Epithelial cell of prostate (primary cell): ENCODE measurements at places on chromosomes 3 and 15.

DNA sequence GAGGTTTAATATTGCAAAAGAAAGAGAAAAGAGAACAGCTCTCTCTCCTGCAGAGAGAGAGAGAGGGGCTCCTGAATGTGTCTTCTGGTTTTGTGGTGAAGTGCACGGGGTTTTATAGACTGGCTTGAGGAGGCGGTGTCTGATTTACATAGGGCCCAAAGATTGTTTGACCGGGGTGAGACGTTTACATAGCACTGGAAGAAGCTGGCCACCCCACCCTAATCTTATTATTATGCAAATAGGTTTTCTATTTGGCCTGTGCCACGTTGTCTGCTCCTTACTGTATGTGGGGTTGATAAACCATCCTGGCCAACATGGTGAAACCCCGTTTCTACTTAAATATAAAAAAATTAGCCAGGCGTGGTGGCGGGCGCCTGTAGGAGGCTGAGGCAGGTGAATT is 268.6 kb downstream of the SV2B start:
- no peak for DNase-seq

DNA sequence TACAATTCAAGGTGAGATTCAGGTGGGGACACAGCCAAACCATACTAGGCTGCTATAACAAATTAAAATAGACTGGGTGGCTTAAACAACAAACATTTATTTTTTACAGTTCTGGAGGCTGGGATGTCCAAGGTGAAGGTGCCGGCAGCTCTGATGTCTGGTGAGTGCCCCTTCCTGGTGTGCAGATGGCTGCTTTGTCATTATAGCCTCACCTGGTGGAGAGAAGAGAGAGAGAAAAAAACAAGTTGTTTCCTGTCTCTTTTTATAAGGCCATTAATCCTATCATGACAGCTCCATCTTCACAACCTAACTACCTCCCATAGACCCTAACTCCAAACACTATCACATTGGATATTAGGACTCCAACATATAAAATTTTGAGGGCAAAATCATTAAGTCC is 279.7 kb downstream of the ZIC1 start:
- no peak for DNase-seq

- no peak for DNase-seq
These were observed 2.0 kb downstream of the NDUFB5 start for GRCh38 chr3:179606534-179607085.

DNA sequence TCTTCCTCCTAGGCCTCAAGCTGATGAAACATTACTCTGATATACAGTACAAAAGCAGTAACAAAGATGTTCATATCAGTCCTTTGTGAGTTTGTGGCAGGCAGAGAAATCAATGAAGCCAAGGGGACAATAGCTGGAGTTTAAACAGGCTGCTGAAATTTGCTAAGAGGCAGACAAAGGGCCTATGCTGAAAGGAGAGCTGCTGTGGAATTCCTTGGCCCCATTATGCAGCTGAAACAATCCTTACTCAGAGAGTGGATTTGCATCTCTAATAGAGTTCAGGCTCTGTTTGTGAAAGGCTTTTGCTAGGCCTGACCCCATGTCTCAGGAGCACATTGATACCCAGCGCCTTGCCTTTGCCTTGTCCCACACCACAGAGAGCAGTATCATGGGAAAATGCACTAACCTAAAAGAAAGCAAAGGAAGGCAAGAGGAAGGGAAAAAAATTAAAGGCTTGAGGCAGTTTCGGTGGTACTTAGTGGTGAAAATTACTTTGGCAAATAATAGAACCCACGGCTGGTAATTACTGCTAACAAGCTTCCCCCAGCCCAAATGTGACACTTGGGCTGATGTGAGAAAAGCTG is 195.0 kb upstream of the EPHA3 start:
- no peak for DNase-seq

DNA sequence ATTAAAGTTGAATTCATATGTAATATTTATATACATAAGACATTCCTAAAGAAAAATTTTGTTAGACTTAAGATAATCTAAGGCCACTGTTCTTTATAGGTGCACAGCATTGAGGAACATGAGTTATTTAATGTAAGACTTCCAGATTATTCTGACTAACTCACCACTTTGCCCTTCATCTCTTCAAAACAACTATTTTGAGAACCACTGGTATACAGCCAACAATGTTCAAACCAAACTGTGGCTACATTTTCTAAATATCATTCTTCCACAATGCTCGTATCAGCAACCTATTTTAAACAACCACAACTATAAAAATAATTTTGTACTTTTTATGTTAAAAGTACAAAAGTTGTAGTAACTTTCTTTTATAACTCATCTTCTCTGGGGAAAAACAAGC is 199.8 kb upstream of the ALCAM start:
- no peak for DNase-seq

DNA sequence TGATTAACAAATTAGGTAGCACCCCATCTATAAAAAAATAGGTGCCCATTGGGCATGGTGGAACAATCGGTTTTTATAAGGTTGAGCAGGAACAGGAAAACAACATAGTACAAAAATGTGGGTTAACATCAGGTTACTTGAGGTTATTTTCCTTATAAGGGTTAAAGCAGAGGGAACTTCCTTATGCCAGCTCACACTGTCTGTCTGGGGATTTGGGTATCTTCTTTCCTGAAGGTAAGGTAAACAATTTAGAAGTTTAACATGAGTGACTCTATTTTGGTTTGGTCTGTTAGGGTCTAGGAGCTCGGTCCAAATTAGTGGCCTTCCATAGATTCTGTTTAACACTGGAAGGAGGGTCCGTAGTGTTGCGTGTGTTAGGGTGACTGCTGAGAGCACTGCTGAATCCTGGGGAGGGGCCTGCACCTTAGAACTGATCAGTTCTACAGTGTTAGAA is 14.7 kb downstream of the CHD2 start:
- DNase-seq: no peak

GRCh38 chr3:138455801-138456716 is 21.6 kb downstream of the ESYT3 start:
- DNase-seq: no peak

DNA sequence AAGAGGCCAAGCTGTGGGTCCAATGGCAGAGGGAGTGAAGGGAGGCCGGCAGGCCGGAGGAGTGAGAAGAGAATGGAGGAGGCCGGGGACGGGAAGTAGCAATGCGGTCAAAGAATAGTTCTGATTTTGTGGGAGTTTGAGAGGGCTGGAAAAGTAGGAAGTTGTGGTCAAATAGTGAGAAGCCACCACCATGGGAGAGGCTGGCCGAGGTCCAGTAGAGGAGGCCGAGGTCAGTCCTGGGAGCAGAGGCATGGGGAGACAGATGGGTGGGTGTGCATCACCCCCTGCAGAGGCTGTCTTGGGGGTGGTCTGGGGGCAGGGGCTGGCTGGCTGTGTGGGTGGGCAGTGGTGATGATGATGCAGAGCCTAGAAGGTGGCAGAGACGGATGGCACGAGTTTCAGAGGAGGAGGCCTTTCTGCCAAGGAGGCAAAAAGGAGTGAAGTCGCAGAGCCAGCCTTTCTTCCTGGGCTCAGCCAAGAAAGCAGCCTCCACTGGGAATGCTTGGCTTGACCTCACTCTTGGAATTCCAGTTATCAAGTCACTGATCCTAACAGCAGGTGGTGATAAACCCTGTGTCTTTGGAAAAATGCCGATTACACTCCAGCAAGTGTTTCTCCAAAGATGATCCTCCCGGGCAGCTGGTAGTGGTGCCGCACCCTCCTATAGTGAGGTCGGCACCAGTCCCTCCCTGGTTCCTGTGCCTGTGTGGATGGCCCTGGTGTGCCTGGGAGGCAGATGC is 57.3 kb downstream of the ARNT2 start:
- no peak for DNase-seq

GRCh38 chr3:154316974-154317767 is 7.1 kb downstream of the DHX36 start:
- DNase-seq: no peak

DNA sequence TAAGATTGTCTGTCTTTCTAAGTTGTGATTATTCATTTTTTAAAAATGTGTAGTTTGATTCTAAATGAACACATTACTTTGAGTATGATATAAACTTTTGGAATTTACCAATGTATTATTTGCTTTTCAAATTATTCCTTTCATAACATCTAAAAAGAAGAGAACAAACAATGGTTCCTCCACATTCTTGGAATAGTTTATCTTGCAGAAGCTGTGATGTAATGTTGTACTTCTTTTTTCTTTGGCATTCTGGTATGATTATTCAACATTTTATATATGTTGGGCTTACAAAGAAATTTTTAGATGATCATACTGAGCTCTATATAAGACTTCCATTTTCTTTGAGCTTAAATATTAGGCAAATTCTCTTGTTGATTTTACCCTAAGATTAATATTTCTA is 419.2 kb downstream of the DIPK2A start:
- DNase-seq: no peak

DNA sequence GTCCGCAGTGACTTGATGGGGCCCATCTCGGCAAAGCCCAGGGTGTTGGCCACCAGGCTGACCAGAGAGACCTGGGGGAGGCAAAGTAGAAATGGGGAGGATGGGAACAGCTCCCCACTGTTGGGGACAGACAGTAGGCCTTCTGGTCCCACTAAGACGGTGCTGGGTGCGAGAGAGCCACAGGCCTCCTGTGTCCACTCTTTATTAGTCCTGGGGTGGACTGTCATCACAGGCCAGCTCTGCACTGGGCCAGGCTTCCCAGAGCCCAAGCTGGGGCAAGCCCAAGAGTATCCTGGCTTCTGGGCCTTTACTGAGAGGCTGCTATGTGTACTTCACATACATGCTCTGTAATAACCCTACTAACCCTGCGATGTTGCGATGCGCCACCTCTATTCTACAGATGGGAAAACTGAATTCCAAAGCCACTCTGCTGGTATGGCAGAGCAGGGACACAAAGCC is 66.4 kb downstream of the EXOG start:
- DNase-seq: no peak

GRCh38 chr3:160319322-160319721 is 79.7 kb downstream of the IFT80 start:
- DNase-seq: no peak

- no peak for DNase-seq
These were observed 14.9 kb downstream of the CCDC13 start for GRCh38 chr3:42758126-42758525.

GRCh38 chr3:144011251-144011799 is 39.7 kb downstream of the DIPK2A start:
- DNase-seq: no peak

GRCh38 chr3:111989061-111989678 is 9.6 kb upstream of the TAGLN3 start:
- no peak for DNase-seq

GRCh38 chr3:66796343-66796742 is 201.8 kb upstream of the KBTBD8 start:
- DNase-seq: no peak

DNA sequence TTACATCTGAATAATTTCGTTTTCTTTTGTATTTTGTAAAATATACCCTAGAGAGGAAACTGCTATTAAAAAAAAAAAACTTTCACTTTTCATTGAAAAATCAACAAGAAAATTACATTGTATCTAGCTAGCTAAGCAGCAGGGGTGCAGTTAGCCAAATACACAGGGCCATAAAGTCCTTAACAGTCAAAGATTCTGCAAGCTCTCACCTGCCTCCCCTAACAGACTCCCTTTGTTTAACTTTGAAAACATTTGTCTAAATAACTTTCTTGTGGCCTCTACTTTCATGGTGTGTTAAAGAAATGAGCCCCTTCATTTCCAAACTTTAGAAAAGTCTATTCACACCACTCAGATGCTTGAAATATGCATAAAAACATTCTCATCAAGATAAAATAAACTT is 23.3 kb downstream of the CBLB start:
- no peak for DNase-seq

DNA sequence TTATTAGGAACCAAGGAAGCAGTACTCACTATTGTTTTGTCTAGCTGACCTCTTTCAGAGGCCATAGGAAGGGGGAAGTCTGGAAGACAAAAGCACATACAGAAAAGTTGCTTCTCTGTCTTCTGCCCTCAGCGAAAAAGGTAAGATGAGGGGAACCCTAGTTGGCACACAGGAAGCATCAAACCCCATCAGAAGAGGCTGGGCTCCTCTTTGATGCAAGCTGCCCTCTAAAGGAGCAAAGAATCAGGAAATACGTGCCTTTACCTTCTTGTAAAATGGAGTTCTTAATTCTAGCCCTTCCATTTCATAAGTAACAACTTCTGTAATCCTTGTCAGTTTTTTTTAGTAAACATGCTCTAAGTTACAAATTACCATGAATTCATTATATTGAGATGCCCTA is 12.5 kb downstream of the SPINK8 start:
- DNase-seq: no peak

GRCh38 chr15:82045179-82045891 is 483 bp downstream of the MEX3B start:
- no peak for DNase-seq

- DNase-seq: no peak
These were observed 118.5 kb upstream of the LIPC start for GRCh38 chr15:58313304-58313703.

DNA sequence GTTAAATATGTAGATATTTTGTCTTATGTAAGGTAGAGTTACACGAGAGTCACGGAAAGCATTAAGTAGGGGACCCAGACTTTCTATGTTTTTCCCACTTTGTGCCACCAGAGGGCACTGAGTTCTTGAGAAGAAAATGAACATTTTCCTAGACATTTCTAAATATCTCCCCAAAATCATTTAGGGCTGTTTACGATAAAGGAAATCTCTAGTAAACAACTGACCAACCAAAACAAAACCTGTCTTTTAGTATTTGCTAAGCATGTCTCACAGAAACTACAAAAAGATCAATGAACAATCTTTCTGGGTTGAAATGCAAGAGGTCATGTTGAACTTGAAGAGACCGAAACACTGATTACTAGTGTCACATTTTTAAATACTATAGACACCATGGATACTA is 16.1 kb downstream of the POU1F1 start:
- no peak for DNase-seq

DNA sequence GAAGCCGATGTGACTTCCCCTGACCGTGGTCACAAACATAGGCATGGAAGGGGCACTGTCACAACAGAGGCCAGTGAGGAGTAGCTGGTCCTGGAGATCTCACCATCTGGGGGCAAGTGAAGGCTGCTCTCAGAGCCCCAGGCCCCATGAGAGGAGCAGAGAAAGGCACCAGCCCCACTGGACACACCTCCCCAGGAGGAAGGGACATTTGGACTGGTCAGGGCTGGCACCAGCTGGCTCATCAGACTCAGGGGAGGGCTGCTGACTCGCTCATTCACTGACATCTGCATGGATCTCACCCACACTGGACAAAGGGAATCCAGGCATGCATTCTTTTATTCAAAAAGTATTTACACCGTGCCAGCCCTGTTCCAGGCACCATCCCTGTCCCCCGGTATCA is 26.8 kb downstream of the ESYT3 start:
- DNase-seq: no peak

DNA sequence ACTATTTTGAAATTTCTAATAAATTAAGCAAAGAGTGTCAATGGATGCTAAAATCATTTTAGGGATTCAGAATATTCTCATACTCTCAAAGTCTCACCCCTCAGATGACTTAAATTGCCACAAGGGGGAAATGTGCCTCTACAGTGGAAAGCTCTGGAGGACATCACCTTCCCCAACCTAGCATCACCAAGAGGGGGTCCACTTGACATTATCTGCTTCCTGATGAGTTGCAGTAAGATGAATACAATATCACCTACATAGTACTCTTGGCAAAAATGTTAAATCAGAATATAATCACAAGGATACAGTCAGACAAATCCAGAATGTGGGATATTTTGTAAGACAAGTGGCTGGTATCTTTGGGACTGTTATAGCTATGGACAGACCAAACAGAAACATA is 290.1 kb downstream of the MFSD1 start:
- no peak for DNase-seq
